ENCODE measurements at places on chromosomes 2 and 18. TPM values are rescaled to one million over a fixed set of nuclear protein-coding genes. Genes with fewer than 3 reads are reported as not detected.

Gene FOXD4L1
- 0.17 TPM for total RNA-seq

Gene C2orf81
- total RNA-seq: 1.5 TPM

Gene NPHP1
- total RNA-seq: 5.0 TPM

Gene TTN
- total RNA-seq: 0.33 TPM

Gene TTC32
- 5.6 TPM for total RNA-seq

Gene INO80C
- total RNA-seq: 1.5 TPM

Gene CCDC93
- total RNA-seq: 32.0 TPM

Gene SPIRE1
- 28.8 TPM for total RNA-seq

Gene ASPRV1
- total RNA-seq: 0.33 TPM

Gene PROKR1
- total RNA-seq: not detected

Gene SLC8A1
- total RNA-seq: 109 TPM

Gene G6PC2
- not detected for total RNA-seq

Gene C2orf92
- 0.77 TPM for total RNA-seq

Gene CDCA7
- 1.3 TPM for total RNA-seq

Gene REG1B
- total RNA-seq: not detected

Gene SLC4A3
- 1.3 TPM for total RNA-seq

All from fibroblast of lung (primary cell).